ENCODE measurements at places on chromosomes 2 and 18.

DNA sequence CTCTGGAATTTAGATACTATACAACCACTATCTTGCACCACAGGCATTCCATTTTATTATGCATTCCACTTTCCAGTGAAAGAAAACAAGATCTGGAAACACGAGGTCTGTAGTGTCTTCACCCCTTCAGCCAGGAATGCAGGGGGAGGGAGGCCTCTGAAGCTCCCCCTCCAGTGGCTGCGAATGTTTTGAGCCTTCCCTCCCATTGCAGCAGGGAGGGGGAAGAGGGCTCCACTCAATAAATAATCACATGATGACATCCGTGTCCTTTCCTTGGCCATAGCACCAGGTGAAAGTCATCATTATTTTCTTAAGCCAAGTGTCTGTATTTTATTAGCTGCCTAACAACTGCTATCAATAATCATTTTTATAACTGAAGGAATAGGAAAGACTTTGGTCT, 38.6 kb downstream of the ALPK2 start:
- no peak for DNase-seq

GRCh38 chr2:187529977-187530721, 24.1 kb downstream of the TFPI start:
- no peak for DNase-seq

- no peak for DNase-seq
Measured at GRCh38 chr18:62300359-62300963, 24.6 kb upstream of the TNFRSF11A start.

- DNase-seq: no peak
Measured at GRCh38 chr2:226673314-226673723, 126.3 kb downstream of the IRS1 start.

DNA sequence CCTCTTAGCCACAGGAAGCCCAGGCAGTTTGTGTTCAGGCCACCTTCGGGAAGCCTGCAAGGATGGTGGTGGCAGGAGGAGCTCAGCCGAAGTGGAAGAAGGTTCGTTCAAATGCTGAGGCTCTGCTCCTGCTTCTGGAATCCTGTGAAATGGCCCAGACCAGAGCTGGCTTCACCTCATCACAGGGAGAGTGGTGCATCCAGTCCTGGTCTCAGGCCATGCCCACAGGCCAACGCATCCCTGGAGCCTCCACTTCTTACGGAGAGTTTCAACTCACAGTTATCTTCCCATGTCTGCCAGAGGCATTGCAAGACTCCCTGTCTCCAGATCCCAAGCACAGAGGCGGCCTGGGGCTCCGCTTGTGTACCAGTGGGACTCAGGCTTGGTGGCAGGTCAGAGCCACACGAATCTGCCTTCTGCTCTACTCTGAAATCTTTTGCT, 82.3 kb downstream of the NDUFA10 start:
- DNase-seq: no peak

- DNase-seq: no peak
Measured at GRCh38 chr2:207317378-207317984, 151.7 kb upstream of the KLF7 start.

DNA sequence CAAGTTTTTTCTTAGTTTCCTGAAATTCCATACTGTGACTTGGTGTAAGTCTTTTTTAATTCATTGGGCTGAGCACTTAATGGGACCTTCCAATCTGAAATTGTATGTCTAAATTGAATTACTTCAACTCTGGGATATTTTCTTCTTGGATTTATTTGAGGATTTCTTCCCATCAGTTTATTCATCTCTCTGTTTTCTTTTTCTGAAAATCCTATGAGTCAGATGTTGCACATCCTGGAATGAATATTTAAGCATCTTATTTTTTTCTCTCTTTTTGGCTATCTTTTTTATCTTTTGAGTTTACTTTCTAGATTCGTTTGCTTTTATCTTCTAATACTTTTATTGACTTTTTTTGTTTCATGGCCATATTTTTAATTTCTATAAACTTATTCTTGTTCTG, 55.4 kb upstream of the ACYP2 start:
- DNase-seq: no peak

GRCh38 chr18:37276111-37276890, 289.3 kb downstream of the CELF4 start:
- DNase-seq: no peak

DNA sequence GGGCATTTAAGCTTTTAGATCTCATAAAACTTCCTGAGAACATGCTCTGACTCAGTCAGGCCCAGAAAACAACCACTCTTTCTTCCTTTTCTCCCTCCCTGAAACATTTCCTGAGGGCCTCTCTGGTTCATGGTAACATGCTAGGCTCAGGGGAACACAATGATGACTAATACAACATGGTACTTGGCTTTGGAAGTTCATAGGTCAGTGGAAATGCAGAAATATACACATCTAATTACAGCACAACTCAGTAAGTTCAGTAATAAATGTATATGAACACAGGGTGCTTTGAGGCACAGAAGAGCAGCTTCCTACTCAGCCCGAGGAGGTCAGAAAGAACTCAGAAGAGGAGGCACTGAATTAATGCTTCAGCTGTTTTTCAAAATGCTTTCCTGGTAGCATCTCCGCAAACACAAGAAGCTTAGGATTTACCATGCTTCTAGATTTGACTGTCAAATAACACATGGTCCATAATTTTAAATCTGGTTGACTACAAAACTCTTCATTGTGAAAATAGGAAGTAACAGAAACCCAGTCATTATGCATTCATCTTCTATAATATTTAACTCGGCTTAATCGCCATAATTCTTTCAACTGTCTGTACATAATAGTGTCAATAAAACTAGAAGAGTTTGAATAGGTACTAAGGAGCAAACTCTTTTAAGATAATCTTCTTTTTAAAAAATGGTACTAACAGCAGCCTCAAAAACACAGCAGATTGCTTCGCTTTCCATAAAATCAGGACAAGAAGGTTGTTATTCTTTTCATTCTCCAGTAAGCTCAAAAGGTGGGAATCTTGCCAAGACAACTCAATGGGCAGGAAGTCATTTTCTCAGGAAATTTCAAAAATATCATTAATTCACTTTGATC, 251.3 kb downstream of the DLGAP1 start:
- DNase-seq: peak; percentile 87

- DNase-seq: no peak
Measured at GRCh38 chr2:85735691-85736090, 18.1 kb upstream of the ATOH8 start.

- DNase-seq: no peak
Measured at GRCh38 chr2:8657423-8658062, 24.3 kb upstream of the ID2 start.

DNA sequence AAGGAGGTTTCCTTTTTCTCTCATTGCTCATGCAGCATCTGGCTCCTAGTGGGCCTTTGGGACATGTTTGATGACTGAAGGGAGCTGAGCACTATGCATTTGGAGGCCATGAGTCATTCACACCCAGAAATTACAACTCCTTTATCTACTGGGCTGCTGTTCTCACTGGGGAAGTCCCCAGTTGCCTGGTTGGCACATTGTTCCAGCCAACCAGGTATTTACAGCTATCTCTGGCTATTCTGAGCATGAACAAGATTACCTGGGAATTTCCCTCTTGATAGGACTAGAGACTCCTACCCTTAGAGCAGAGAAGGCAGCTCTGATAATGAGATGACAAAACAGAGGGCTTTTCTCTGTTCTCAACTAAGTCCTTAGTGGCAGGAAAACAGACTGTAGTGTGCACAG, 206.5 kb downstream of the SETBP1 start:
- DNase-seq: no peak

- DNase-seq: no peak
Measured at GRCh38 chr2:200741468-200742202, 70.1 kb upstream of the BZW1 start.

GRCh38 chr18:40036861-40037260, 1918.2 kb upstream of the PIK3C3 start:
- no peak for DNase-seq

DNA sequence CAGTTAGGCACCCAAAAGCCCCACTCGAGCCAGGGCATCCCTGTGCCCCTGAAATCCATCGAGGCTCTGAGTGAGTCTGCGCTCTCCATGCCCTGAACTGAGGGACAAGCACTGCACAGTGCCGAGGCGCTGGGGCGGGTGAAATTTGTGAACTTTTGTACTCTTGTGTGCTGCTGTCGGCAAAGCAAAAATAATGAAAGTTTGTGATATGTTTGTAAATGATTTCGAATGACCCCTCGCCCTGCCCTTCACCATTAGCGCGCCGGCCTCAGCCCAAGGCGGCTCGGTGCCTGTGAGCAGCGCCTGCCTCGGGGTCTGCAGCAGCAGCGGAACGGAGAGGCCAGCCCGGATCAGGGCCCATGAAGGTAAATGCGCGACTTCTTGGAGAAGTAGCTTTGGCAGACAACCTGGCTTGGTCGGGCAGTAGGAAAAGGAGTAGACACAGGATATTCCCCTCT, 1.8 kb upstream of the HOXD4 start:
- no peak for DNase-seq

GRCh38 chr2:233380995-233381637, 26.8 kb downstream of the DGKD start:
- DNase-seq: no peak

- DNase-seq: no peak
Measured at GRCh38 chr2:74735009-74735408, 81.0 kb downstream of the SEMA4F start.

- no peak for DNase-seq
Measured at GRCh38 chr2:97732436-97733340, 19.3 kb downstream of the ZAP70 start.

GRCh38 chr2:46082531-46083485, 214.4 kb upstream of the EPAS1 start:
- no peak for DNase-seq

- DNase-seq: no peak
Measured at GRCh38 chr2:238281826-238282480, 6.5 kb downstream of the PER2 start.

- no peak for DNase-seq
Measured at GRCh38 chr2:102273619-102274211, 37.6 kb upstream of the IL1RL1 start.

GRCh38 chr2:38556006-38556801, 46.5 kb downstream of the HNRNPLL start:
- no peak for DNase-seq

DNA sequence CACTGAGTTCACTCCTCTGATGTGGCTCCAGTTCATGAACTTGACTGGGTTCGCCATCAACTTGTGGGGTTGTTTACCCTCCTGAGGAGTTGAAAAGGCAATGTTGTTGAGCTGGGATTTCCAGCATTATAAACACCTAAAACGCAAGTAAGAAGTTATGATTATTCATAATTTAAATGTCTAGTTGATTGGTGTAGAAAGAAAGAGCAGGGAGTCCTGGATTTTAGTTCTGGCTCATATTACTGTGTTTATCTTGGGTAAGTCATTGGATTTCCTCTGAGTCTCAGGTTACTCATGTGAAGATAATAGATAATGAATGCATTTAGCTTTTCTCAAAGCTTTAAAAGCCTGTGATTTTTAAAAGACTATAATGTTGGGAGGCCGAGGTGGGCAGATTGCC, 438.0 kb upstream of the CDH20 start:
- DNase-seq: no peak

DNA sequence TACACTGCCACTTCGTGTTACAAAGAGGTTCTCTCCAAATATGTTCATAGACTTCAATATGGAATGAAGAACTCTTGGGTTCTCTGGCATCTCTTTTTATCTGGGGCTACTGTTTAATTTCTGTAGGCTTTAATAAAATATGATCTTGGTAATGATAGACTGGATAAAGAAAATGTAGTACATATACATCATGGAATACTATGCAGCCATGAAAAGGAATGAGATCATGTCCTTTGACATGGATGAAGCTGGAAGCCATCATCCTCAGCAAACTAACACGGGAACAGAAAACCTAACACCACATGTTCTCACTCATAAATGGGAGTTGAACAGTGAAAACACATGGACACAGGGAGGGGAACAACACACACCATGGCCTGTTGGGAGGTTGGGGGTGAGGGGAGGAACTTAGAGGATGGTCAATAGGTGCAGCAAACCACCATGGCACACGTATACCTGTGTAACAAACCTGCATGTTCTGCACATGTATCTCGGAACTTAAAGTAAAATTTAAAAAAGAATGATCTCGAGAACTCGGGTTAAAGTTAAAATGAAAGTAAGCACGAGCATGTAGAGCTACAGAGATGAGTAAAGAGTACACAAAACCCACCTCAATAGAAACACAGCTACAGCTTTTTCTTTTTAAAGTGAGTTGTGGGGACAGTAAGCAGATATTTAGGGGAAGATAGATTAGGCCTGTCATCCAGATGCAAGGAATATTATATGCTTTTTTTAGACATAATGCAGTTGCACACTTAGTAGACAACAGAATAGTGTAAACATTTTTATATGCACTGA, 102.3 kb downstream of the SGPP2 start:
- no peak for DNase-seq

- no peak for DNase-seq
Measured at GRCh38 chr2:141207036-141207385, 923.8 kb downstream of the LRP1B start.

- DNase-seq: no peak
Measured at GRCh38 chr2:17427401-17427800, 90.8 kb downstream of the RAD51AP2 start.

GRCh38 chr18:32669549-32670165, 103.2 kb downstream of the KLHL14 start:
- no peak for DNase-seq

DNA sequence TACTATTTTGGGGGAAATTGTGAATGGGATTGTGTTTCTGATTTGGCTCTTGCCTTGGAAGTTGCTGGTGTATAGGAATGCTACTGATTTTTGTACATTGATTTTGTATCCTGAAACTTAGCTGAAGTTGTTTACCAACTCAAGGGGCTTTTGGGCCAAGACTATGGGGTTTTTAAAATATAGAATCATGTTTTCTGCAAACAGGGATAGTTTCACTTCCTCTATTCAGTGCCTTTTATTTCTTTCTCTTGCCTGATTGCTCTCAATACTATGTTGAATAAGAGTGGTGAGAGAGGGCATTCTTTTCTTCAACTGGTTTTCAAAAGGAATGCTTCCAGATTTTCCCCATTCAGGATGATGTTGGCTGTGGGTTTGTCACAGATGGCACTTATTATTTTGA, 1383.8 kb upstream of the ACVR2A start:
- no peak for DNase-seq

DNA sequence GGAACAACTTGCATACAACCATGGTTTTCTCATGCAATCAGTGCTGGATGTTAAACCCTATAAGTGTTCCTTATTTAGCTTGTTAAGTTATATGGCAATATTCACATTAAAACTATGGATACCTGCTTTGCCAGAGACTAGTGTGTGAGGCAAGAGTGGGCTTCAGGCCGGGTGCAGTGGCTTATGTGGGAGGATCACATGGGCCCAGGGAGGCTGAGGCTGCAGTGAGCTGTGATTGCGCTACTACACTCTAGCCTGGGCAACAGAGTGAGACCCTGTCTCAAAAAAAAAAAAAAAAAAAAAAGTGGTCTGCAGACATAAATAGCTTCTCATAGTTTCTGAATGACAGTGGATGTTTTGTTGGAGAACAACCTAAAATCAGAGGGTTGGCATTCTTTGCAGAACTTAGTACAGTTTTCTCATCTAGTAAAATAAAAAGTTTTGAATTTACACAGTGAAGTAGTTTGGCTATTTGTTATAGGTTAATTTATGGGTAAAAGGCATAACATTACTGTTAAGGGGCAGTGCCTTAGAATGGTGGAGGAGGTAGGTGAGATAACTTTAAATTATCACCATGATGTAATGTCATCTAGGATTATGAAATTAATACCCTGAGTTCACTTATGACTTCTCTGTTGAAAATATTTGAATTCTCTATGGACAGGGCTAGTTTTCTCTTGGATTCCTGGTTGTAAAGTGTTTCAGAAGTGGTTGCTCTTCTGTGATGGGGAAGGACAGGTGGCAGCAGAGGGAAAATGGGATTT, 5.3 kb downstream of the CERS6 start:
- DNase-seq: no peak

- DNase-seq: no peak
Measured at GRCh38 chr2:98483257-98483861, 38.7 kb downstream of the INPP4A start.

Measured in foreskin melanocyte (primary cell).